Bone marrow (tissue), 2 donors: ENCODE measurements at places on chromosomes 7 and 10.

GRCh38 chr10:42983591-42983990 is 93.3 kb upstream of the RET start:
- DNase-seq = no peak

DNA sequence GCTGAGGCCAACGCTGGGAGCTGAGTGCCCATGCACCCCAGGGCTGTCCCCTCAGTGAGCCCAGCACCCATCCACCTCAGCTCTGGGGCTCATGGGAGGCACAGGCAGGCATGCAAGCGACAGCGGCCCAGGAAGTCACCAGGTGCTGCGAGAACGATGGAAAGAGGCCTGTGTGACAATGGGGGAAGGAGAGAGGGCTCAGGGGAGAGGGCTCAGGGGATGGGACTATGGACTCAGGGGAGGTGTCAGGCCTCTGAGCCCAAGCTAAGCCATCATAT is 292.5 kb downstream of the WDR37 start:
- no peak for DNase-seq

- no peak for DNase-seq
These were observed 4.5 kb upstream of the MICALL2 start for GRCh38 chr7:1463676-1464223.

DNA sequence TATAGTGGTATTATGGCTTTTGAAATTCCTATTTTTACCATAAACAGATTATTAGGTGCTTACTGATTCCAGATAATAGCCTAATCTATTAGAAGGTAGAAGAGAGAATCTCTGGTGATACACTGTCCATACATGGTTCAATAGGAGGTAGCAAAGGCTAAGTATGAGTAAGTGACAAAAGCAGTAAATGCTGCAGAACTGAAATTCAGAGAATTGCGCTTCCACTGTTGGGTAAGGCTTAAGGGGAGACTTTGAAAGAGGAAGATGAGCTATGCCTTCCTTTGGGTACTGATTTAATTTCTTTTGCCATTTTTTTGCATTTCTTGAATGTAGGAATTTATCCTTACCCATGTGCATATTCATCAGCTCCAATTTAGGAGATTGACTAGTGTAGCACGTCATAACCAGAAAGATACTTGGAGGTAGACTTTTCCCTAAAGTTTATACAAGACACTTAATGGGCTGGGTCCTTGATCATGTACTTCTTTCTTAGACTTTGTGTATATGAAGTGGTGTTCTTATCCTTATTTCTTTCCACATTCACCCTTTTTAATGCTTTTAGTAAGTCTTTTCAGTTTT is 15.3 kb downstream of the MKLN1 start:
- DNase-seq = no peak

DNA sequence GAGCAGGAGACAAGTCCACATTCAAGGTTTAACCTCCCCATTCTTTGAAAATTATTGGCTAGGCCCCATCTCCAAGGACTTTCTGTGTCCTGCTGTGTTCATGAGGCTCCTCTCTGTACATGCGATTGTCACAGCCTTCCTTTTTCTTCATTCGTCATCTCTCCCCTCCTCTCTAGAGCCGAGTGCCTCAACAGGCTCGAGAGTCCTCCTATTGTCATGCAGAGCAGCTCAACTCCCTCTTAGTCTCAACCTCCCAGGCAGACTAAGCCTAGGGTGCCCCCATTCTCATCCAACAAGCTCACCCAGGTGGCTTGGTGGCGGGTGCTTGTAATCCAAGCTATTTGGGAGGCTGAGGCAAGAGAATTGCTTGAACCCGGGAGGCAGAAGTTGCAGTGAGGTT is 35.1 kb upstream of the SAMD8 start:
- no peak for DNase-seq

- DNase-seq = no peak
These were observed 1127.7 kb upstream of the LRRTM3 start for GRCh38 chr10:65798133-65798532.

DNA sequence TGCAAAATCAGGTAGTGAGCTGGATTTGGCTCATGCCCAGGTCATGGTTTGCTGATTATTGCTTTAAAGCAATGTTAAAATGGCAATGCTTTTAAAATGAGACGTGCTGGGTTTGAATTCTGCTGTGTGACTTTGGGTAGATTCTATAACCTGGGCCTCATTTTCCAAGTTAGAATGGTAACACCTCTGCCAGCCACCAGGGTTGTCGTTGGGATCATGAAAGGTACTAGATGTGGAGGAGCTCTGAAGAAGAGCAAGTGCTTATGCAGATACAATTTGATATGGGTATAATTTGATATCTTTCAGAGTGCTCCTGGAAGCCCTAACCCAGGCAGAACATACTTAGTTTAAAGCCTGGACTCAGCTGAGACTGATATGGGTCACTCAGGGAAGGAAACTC is 60.0 kb downstream of the EVX1 start:
- no peak for DNase-seq
